ENCODE measurements at places on chromosomes 16 and 17.

DNA sequence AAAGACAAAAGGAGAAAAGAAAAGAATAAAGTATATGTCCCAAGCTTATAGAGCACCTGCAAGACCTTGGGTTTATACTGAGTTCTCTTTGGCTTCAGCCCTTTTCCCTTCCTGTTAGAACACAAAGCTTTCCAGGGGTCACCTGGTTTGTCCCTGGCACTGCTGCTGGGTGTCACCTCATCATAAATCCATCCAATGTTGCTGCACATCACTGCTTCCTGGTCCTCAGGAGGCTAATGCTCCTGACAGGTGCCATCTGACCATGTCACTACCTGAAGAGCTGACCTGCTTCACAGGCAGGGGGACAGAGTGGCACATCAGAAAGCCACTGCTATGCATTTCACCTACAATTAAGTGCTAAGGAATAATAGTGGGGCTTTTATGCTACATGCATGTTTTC, 164.6 kb upstream of the ELAC2 start:
- no peak for DNase-seq

- DNase-seq = no peak
These were observed 28.8 kb downstream of the HEATR6 start for GRCh38 chr17:60049936-60050335.

DNA sequence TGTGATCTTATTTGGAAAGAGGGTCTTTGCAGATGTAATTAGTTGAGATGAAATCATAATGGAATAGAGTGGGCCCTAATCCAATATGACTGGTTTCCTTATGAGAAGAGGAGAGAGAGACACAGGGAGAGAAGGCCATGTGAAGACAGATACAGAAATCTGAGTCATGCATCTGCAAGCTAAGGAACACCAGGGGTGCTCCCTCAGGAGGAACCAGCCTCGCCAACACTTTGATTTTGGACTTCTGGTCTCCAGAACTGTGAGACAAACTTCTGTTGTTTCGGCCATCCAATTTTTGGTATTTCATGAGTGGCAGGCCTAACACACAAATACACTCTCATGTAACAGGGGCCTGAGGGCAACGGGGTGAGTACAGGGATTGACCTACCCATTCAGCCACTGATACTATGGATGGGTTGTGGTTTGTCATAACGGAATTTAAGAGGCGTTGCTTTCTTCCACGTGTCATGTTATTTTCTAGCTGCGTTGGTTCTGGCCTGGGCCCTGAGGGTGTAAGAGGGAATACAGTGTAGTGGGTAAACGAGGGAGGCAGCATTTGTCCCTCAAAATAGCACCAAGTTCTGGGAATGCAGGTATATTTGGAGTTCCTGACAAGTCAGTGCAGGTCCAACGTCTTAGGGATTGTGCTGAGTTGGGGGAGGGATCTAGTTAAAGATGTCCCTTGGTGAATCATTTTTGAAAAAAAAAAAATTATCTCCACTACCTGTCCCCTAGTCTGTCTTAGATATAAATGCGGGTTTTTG, 17.7 kb downstream of the PLCG2 start:
- no peak for DNase-seq

DNA sequence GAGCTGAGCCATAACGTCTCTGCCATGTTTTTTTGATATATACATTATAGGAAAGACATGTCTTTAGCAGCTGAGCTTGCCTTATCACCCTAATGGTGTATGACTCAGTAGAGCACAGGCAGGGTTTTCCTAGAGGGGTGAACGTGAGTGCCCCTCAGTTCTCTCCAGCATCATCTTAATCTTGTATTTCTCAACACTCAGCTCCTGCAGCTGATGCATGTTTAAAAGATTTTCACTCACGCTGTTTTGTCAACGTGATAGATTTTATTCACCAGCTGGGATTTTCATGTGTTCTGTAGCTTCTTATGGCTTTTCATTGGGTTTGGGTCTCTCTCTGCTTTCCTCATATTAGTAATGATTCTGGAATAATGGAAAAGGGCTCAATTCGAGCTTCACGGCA, 186.0 kb upstream of the PMFBP1 start:
- no peak for DNase-seq

DNA sequence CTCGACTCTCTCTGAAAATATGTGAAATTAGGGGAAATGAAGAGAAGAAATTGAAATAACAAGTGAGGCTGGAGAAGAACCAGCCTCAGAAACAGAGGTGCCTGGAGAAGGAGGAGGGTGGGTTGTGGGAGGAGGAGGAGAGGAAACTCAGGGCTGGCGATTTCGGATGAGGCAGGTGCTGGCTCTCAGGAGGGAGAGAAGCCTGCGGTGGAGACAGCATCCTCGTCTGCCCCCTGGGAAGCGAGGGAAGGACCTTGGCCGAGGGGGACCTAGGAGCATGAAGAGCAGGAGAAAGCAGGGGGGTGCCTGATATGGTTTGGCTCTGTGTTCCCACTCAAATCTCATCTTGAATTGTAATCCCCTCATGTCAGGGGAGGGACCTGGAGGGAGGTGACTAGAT, 264.7 kb upstream of the TNRC6C start:
- no peak for DNase-seq

DNA sequence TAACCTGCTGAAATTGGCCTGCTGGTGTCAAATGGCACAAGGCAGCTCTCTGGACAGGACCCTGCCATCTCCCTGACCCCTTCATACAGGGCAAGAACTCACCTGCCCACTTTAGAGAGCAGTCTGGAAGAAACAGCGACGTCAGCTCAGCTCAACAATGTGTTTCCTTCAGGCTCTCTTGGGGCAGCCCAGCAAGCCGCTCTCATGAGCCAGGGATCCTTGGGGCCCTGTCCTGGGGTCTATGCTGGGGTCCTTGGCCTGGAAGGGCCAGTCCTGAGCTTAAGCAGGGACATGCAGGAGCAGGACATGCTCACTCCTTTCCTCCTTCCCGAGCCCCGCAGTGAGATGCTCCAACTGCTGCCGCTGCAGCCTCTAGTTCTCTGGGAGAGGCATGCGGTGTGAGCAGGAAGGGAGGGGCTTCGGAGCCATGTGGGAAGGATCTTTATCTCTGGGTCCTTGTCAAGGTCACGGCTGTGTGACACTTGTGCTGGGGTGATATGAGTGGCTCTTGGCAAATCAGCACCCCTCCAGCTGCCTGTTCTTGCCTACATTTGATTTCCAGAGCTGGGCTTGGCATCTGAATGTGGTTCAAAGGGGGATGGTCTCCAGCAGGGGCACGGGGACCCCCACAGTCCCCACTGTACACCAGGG, 3.4 kb downstream of the C1QTNF1 start:
- no peak for DNase-seq

DNA sequence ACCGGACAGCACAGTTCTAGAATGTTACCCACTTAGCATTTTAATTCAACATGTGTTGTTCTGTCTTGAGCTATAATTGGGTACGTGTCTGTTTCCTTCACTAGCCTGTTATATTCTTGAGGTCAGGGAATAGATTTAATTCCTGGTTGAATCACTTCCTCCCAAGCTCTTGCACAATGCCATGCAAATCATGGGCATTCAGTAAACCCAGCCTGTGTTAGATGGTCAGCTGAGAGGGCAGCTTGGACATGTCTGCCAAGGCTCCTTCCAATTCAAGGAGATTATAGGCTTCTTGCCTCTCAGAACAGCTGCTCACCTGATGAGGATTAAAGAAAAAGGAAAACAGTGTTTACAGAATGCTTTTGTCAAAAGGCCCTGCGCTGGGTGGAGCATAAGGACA, 12.6 kb downstream of the C1QTNF1 start:
- no peak for DNase-seq

DNA sequence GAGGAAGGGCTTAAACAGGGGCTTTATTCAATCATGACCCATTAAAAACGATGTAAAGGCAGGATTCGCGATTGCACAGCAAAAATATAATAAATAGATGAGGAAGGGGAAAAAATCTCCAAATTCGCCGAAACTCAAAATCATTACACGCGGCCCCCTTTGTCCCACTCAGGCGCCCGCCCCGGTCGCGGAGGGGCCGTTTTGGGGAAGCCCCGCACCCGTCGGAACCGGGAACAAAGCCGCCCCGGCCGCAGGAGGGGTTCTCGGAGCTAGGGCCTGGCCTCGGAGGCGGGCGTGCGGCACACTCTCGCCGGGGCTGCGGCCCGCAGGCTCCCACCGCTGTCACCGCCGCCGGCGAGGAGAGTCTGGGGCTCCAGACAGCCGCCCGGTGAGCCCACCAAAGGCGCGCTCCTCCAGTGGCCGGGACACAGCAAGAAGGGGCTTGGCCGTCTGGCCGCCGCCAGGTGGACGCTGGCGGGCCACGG, 521 bp downstream of the C16orf87 start:
- DNase-seq = no peak

DNA sequence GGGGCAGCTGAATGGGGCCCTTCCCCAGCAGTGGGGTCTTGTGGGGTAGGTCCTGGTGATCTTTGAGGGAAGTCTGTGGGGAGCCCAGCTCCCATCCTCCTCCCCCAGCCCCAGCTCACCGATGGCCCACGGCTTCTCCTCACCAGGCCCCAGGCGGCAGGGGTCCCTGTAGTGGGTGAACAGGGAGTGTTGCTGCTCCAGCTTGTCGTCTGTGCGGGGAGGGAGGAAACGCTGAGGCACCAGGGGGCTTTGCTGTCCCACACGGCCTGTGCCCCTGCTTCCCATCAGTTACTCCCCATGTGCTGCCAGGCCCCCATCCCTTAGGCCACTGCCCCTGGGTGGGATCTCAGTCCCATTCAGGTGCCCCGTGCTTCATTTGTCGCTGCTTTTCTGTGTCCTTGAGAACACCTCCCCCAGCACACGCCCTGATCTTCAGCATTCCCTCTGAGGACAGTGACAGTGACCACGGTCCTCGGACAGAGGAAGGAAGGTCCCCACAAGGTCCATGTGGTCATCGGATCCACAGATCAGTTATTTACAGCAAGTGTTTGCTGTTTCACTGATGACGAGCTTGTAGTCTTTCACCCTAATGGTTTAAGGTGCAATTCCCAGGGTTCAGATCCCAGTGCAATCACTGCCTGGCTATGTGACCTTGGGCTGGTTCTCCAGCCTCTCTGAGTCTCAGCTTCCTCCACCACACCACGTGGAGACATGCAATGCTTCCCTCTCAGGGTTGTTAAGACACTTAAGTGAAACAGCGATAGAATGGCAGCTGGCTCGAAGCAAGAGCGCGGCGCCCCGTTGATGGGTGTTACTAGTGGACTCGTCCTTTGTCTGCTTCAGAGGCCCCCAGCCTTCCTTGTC, 53.1 kb downstream of the PRMT7 start:
- no peak for DNase-seq

GRCh38 chr17:27535975-27536374, 79.7 kb downstream of the KSR1 start:
- no peak for DNase-seq

DNA sequence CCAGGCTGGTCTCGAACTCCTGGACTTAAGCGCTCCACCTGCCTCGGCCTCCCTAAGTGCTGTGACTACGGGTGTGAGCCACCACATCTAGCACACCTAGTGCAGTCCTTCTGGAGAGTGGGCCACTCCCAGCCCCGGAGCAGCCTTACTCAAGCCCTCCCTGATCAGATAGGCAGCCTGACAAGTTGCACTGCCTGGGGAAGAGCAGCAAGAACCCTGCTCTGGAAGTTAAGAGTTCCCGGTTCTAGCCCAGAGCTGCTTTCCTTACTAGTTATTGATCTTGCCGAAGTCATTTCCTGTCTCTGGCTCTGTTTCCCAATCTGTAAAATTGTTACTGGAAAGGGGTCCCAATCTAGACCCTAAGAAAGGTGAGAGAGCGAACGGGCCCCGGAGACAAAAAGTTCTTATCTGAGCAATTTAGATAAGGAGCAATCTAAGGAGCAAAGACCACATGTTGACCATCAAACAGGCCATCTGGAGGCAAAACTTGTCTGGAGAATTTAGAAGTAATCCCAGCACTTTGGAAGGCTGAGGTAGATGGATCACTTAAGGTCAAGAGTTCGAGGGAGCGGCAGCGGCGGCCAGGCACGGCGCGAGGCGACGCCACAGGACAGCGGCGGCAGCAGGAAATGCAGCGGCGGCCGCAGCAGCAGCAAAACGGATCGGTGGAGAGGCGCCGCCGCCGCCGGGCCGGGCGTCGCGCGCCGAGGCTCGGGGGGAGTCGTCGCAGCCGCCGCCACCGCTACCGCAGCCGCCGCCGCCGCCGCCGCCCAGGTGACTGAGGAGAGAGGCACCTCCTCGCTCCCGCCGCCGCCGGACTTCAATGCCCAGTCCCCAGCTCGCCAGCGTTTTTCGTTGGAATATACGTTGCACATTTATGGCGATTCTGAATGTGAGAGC, 4.3 kb upstream of the NAGLU start:
- DNase-seq = peak; percentile 39

DNA sequence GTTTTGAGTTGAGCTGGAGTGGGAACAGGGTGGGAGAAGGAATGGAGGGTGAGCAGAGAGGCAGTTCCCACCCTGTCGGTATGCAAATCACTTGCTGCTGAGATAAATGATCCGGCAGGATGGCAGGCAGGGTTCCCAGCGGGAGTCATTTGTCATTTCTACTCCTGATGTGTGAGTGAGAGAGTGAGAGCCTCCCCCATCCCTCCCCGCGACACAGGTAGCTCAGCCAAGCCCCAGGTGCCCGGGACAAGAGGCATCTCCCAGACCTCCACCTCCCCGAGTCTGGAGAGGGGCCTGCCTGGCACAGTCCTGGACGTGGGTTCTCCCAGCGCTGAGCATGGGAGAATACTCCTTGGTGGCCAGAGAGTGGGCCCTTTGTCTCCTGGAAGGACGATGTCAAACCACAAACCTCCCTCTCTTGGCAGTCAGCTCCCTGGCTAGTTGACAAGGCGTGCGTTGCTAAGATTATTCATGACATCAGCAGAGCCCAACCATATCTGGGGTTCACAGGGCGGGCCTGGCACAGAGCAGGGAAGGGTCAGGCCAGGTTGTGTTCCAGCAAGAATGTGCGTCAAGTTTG, 33.7 kb upstream of the TNRC6C start:
- DNase-seq = no peak

DNA sequence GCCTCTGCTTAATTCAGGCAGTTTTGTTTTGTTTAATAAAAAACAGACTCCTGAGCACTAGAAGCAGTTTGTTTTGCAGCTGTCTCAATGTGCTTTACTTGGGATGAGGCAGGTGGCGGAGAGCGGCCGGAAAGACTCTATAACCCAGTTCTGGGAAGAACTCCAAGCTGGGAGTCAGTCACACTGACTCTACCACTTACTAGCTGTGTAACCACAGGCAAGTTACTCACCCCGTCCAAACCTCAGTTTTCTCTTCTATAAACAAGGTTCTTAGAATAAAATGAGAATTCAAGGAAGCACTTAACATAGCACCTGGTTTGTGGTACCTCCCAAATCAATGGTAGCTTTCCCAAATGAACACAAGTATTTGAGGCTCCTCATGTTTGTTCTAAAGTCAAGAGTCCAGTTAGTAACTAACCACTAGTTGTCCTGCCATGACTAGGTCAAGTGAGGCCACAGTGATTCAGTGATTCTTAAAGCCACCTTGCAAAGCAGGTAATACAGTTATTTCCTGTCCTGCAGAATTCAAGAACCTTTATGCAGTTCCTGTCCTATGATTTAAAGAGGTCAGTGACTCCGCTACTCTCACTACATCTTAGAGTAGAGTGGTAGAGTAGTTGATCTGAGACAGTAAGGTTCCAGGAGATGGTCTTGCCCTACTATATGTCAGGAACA, 2.7 kb downstream of the TXNDC17 start:
- no peak for DNase-seq

DNA sequence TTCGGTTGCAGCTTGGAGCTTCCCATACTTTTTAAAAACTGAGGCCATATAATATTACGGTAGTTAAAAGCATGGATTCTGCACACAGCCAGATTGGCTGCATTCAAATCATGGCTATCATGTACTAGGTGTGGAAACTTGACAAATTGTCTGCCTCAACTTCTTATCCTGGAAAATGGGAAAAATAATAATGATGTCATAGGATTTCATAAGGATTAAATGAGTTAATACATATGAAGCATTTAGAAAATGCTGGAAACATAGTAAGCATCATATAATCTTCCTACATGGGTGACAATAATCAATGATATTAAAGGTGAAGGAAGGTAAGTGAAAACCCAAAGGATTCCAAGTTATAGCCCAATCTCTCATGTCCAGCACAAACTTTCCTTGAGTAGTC, 588.5 kb upstream of the HSBP1 start:
- DNase-seq = no peak
